ENCODE measurements at places on chromosomes 11 and 22. TPM values are rescaled to one million over a fixed set of nuclear protein-coding genes. Genes with fewer than 3 reads are reported as not detected.

The SLC22A25 gene
- not detected for total RNA-seq

The CCDC81 gene
- 2.0 TPM for total RNA-seq

The CDON gene
- total RNA-seq = 17.7 TPM

The CHST1 gene
- 48.7 TPM for total RNA-seq

DNA sequence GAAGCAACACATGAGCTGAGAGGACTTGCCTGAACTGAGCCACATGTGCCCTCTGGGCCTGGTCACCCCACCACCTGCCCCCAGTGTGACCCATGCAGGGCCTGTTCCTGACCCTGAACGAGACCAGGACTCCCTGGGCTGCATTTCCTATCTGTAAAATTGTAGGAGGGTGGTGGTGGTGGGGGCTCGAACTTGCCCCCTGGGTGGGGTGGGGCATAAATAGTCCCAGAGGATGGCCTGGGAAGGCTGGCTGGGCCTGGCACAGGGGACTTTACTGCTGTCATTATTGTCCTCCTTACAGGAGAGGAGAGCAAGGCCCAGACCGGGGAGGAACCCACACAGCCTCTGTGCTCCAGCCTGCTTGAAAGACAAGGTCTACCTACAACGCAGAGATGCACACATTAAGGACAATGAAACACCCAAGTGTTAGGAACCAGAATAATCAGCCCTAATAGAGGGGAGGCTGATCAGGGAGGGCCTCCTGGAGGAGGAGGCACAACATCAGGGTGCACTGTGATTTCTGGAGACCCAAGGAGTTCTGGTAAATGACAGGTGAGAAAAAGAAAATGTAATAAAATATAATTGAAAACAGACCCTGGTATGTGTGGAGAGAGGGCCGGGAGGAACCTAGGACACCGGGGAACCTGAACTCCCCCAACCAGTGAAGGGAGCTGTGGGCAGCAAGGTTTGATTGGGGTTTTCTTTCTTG is 2.8 kb upstream of the AIFM3 start:
- DNase-seq = no peak

- no peak for DNase-seq
Measured at GRCh38 chr11:129410395-129410960, 34.8 kb downstream of the BARX2 start.

GRCh38 chr11:75023446-75024067 is 34.8 kb downstream of the NEU3 start:
- DNase-seq = no peak

DNA sequence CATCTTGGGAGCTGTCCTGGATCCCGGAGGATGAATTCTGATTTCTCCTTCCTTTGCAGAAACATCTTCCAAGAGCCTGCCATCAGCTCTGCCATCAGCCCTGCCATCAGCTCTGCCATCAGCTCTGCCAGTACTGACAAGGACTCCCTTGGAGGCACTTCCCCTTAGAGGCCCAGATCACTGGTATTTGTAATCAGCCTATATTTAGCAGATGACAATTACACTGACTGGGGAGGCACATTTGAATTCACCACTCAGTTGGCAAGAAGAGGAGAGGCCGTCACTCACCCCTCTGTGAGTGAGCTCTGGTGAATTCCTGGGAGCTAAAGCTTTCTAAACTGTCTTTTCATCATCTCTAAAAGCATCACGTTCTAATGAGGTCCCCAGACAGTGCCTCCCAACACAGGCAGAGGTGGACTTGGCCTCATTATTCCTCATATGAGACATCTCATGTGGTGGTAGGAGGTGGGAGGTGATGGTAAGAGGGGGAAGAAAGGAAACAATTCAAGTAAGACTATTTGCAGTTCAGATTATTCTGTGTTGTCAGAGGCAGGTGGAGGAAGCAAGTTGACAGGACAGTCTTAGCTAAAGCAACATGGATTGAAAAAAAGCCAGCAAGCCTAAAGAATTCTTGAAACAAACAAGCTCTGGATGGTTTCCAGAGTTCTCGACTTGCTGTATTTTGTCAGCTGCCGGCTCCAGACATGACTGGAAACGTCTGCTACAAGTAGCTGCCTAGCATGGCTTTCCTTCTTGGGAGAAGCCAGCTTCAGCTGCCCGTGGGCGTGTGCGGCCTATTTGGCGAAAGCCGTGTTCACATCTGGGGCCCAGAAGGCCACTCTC is 771.7 kb downstream of the TBC1D22A start:
- DNase-seq = no peak

Data from thoracic aorta (tissue), 2 donors.